ENCODE measurements at places on chromosomes 13 and 19.

GRCh38 chr19:36046443-36047050, 7.5 kb downstream of the THAP8 start:
- DNase-seq: no peak

DNA sequence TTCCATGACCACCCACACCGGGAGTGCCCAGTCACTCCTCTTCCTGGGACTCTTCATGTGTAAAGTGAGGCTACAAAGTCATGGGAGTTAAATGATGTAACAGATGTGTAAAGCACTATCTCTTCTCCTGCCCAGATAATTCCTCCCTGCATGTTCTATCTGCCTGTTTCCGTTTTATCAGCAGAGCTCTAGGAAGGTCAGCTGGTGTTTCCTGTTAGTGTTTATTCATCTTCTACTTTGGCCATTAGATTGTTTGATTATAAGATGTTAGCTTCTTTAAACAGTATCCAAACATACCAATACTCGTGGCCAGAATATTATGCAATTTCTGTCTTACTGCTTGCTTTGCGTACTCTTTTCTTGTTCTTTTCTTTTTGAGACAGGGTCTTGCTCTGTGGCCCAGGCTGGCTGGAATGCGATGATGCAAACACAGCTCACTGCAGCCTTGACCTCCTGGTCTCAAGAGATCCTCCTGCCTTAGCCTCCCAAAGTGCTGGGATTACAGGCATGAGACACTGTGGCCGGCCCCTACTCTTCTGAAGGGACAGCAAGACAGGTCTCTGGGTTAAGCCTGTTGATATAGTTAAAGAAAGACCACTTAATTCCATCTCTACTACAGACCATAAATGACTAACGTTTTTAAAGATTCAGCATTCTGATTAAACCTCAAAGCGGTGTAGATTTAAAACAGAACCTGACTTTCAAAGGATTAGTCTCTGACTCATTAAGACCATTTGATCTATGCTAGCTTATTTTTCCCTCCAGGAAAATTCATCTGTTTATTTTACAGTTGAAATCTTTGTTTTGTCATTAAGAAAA, 97.4 kb upstream of the AKAP11 start:
- DNase-seq: no peak

- no peak for DNase-seq
These were observed 16.1 kb upstream of the ZNF274 start for GRCh38 chr19:58166708-58167280.

DNA sequence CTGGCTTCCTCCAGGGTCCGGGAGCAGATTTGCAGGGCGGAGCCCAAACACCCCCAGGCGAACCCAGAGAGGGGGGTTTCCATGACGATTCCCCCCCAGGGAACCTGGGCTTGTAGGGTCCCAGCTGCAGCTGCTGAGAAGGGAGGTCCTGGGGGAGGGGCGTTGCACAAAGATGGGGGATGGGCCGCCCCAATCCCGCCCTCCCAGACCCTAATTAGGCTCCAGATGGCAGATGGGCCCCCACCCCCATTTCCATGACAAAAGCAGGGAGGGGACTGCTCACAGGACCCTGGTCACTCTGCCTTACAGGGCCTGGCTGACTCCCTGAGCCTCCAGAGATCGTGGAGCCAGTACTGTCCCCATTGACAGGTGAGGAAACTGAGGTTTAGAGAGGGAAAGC, 15.2 kb downstream of the ELAVL3 start:
- DNase-seq: no peak

GRCh38 chr13:93951108-93951507, 528.4 kb downstream of the DCT start:
- peak; percentile 13 for DNase-seq

GRCh38 chr13:29361716-29362115, 233.8 kb downstream of the SLC7A1 start:
- no peak for DNase-seq

- DNase-seq: no peak
These were observed 40.8 kb upstream of the ISYNA1 start for GRCh38 chr19:18478545-18479311.

DNA sequence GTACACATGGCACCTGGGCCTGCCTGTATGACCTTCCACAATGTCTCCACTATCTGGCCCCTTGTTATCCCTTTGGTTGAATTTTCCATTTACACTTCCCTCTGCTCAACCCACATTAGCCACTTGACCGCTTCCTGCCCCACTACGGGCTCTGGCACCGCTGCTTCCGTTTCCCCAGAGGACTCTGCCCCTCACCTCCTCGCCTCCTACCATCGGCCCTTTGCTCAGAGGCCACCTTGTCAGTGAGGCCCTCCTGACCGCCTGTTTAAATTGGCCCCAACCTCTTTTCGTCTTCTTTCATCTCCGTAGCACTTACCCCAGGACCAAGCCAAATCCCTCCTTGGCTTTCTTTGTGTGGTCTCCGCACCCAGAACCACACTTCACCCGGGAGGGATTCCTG, 47.4 kb downstream of the SOX1 start:
- no peak for DNase-seq

DNA sequence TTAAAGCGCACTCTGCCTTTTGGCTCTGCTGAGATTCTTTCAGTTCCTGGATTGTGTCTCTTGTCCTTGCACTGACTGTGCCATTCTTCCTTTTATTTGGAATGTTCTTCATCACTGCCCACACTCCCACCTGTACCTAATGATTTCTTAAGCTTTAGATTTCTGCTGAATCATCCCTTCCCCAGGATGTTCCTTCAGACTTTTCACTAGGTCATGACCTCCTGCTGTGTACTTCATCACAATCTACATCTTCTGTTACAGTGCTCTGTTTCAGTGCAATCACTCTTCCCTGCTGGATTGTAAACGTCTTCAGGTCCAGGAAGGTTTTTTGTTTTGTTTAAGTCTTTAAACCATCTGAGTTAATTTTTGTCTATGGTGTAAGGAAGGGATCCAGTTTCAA, 281.0 kb downstream of the ATP8A2 start:
- no peak for DNase-seq

DNA sequence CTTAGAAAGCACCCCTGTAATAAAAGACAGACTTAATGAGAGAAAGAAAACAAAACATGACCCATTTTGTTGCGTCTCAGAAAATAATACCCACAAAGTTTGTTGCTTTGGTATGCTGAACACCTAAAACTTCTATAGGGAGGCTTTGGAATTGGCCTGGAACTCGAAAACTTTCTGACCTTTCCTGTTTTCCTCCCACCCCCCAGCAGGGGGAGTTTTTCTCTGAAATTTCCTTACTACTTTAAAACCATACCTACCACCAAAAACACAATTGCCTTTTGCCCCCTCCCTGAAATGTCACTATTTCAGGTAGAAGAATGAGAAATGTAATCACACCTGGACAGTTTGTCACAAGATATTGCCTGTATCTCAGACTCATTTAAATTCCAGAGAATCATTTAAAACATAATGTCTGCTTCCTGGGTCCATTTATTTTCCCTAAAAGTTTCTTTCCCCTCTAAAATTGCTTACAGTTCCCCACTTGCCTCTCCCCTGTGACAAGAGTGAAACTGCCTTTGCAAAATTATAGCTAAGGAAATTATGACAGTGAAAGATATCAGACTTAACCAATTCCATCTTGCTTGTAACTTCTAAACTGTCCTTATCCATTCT, 2700.2 kb downstream of the PCDH9 start:
- peak; percentile 22 for DNase-seq

DNA sequence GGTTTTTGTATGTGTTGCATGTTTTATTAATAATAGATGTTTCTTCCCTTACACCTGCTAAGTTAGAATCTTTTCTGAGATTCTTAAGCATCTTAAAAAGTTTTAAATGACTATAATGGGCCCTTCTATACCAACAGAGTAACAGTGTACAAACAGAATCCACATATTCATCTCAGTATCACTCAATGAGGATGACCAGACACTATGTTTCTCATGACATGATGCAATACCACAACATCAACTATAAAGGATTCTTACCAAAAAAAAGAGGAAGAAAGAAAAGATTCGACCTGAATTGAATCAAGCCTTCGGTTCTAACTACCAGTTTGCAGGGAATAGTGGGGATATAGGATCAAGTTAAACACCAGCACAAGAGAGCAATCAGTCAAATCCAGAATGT, 56.5 kb downstream of the INTS6 start:
- no peak for DNase-seq

- DNase-seq: no peak
These were observed 25.7 kb downstream of the PTPRS start for GRCh38 chr19:5314907-5315298.

- no peak for DNase-seq
These were observed 71.3 kb downstream of the DPF1 start for GRCh38 chr19:38152461-38153379.

DNA sequence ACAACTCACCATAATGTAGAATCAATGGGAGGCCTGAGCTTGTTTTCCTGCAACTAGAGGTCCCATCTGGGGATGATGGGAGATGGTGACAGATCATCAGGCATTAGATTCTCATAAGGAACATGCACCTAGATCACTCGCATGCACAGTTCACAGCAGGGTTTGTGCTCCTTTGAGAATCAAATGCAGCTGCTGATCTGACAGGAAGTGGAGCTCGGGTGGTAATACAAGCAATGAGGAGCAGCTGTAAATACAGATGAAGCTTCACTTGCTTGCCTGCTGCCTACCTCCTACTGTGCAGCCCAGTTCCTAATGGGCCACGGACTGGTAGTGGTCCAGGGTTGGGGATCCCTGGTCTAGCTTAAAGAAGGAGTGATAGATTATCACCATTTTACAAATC, 33.0 kb downstream of the KPNA3 start:
- DNase-seq: no peak

- DNase-seq: no peak
These were observed 36.1 kb upstream of the TUBGCP3 start for GRCh38 chr13:112624040-112624439.

- DNase-seq: no peak
These were observed 1.5 kb upstream of the FTL start for GRCh38 chr19:48963371-48964204.

GRCh38 chr19:44767295-44768180, 10.2 kb upstream of the CBLC start:
- no peak for DNase-seq

DNA sequence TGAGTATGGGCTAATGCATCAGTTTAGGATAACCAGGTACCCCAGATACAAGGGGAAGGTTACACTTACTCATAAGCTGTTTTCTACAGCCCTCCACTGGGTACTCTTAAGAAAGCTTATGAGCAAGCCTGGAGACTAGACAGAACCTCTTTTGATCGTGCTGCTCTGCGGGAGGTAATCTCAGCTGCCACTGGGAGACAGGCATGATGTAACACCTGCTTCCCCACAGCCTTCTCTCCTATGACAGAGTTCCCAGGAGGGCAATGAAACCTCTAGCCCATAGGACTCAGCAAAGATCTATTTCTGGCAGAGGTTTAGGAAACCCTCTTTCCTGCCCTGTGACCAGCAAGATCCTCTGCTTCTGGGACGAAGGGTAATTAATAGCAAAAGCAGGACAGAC, 65.6 kb downstream of the WASF3 start:
- DNase-seq: no peak

- DNase-seq: no peak
These were observed 311.3 kb downstream of the ATP8A2 start for GRCh38 chr13:25683056-25683455.

- DNase-seq: no peak
These were observed 25.3 kb downstream of the B3GLCT start for GRCh38 chr13:31224963-31225559.

All from NCI-H1105 treated with DMSO at 0.1 percent for 48 hours (cell line).